CD4-positive, alpha-beta T cell treated with Interleukin-17A for 1 hour (primary cell): ENCODE measurements at places on chromosomes 7 and 10.

- no peak for DNase-seq
Measured at GRCh38 chr7:157871681-157872080, 534.9 kb downstream of the DNAJB6 start.

- no peak for DNase-seq
Measured at GRCh38 chr10:85600744-85601081, 765.9 kb downstream of the GRID1 start.

- no peak for DNase-seq
Measured at GRCh38 chr7:81075150-81075549, 156.3 kb upstream of the SEMA3C start.

- peak; percentile 90 for DNase-seq
Measured at GRCh38 chr7:131235489-131236317, 92.0 kb upstream of the MKLN1 start.

DNA sequence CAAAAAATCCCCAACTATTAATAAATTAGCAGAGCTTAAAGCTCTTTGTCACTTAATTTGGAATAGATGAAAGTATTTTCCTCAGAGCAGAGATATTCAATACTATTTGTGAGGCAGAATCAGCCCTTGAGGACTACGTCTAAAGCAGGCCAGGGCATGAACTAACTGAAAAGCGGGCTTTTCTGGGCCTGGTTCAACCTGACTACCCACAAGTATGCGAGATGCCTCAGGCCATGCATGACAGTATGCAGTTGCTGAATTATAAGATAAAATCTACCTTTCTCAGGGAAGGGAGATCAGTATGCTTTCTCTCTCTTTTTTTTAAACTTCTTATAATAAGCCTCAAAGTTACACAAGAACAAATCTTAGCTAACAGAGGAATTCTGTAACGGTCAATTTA lies 20.1 kb downstream of the TMEM168 start:
- DNase-seq, result no peak

GRCh38 chr7:157004521-157005455 lies 5.7 kb downstream of the MNX1 start:
- no peak for DNase-seq

- DNase-seq, result no peak
Measured at GRCh38 chr10:125799451-125800182, 23.4 kb downstream of the UROS start.

- no peak for DNase-seq
Measured at GRCh38 chr10:1663226-1663625, 74.1 kb downstream of the ADARB2 start.

DNA sequence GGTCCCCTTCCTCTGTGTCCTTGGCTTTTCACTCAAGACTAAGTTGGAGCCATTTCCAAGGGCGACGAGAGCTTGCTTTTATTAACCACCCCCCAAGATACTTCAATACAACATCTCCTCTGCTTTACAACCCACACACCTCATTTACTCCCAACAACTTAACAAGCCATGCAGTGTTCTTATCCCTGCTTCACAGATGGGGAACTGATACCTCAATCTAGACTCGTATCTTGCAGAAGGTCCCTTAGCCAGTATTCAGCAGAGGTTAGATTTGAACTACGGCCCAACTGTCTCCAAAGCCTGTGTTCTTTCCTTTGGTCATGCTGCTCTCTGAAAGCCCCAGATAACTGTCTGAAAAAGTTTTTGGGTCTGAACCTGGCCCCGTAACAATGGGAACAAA lies 444.8 kb downstream of the GRID1 start:
- no peak for DNase-seq

DNA sequence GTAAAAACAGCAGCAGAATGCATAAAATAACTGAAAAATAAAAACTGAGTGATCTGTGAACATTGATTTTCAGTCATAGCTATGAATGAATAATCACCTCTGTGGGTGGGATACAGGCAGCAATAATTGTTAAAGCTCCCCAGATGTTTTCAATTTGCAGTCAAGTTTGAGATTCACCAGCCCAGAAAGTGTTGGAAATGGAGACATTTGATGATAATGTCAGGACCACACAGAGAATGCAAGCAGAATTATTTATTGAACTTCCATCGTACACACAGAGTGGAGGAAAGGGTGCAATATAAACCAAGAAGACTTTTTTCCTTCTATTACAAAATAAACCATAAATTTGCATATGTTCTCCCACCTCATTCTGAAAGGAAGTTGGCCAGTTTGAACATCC lies 601.7 kb downstream of the ANKRD7 start:
- no peak for DNase-seq

GRCh38 chr10:132272231-132272971 lies 35.3 kb downstream of the STK32C start:
- no peak for DNase-seq

DNA sequence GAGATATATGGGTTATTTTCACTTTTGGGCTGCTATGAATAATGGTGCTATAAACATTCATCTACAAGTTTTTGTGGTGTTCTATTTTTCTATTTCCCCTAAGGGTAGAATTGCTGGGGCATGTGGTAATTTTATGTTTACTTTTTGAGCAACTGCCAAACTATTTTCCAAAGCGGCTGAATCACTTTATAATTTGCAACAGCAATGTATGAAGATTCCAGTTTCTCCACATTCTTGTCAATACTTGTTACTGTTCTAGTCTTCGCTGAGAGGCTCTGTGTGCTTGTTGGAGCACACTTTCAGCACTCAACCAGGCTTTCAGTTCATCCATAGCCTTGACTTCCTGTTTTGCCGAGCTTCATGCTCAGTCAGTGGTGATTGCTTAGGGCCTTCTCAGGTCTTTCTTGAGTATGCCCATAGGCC lies 39.0 kb downstream of the ADK start:
- DNase-seq, result peak; percentile 42

DNA sequence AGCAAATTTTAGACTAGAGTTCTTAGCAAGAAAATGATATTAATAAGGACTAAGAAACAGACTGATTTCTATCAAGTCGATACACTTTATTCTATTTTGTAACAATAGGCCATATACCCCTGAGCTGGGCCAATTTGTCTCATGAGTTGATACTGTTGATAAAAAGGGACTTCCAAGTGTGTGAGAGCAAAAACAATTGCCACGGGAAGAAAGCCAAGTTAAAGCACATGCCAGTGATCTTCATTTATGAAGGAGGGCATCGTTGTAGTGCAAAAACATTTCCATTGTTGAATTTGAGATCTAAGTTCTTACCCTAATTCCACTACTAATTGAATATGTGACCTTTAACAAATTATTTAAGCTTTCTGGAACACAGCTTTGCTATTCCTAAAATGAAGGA lies 119.9 kb downstream of the CNOT4 start:
- DNase-seq, result no peak

DNA sequence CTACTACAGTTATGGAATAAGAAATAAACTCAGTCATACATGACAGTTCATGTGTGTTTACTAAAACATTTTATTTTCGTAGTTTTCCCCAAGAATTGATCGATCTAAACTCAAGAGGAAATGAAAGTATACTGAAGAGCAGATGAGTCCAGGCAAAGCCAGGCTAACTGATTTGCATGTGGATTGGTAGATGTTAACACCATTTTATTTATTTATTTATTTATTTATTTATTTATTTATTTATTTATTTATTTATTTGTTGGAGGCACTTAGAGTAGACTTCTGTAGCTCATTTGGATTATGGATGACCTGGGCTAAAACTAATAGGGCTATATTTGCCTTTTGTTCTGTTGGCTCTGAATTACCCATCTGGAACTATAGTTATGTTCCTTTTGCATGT lies 68.5 kb upstream of the DKK1 start:
- no peak for DNase-seq
